ENCODE measurements at places on chromosomes 7 and 10.

- no peak for DNase-seq
Measured at GRCh38 chr10:86065711-86066251, 300.8 kb downstream of the GRID1 start.

GRCh38 chr10:1187855-1188557, 131.8 kb downstream of the WDR37 start:
- no peak for DNase-seq

- no peak for DNase-seq
Measured at GRCh38 chr10:113219446-113219845, 269.4 kb downstream of the TCF7L2 start.

DNA sequence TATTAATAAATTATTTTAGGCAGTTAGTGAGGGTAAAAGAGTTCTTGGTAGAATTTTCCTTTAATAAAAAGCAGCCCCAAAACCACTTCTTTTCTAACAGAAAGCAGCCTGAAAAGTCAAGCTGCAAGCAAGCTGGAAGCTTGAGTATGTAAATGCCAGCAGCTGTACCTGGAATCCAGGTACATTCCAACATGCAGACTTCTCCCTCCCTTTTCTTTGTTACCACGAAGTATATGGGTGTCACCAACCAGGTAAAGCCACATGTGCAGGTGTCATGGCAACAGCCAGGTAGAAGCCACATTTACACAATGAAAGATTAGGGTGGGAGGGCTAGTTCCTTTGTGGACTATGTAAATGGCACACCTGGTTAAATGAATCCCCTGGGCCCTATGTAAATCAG, 114.6 kb downstream of the EPC1 start:
- no peak for DNase-seq
